ENCODE measurements at places on chromosomes 4 and X.

- DNase-seq, result no peak
Measured at GRCh38 chr4:8188743-8189550, 10.1 kb upstream of the SH3TC1 start.

DNA sequence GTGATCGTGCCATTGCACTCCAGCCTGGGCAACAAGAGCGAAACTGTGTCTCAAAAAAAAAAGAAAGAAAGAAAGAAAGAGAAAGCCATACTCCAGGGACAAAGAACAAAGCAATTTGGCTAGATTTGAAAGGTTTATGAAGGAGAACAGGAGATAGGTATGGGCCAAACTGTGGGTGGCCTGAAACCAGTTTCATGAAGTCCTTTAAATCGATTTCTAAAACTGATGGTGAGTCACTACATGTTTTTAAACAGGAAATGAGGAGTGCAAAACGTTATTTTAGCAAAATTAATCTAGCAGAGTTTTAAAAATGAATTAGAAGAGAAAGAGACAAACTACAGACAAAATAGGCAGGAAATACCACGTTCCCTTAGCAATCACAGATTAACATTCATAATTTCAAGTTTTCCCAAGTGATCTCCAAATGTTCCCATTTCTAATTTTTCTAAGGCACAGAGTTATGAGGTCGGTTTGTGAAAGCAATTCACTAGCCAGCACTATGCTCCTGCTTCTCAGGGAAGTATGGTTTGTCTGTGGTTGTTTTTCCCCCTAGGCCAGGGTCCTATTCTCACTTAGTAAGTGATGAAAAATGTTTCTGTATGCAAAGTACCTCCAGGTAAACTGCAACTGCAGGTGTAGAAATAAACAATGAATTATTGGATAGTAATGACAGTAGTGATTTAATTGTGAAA is 190.6 kb downstream of the PPP3CA start:
- DNase-seq, result no peak

GRCh38 chr4:113080050-113080449 is 30.6 kb downstream of the ANK2 start:
- no peak for DNase-seq

GRCh38 chr4:103719105-103719829 is 518 bp downstream of the TACR3 start:
- DNase-seq, result peak; percentile 57

DNA sequence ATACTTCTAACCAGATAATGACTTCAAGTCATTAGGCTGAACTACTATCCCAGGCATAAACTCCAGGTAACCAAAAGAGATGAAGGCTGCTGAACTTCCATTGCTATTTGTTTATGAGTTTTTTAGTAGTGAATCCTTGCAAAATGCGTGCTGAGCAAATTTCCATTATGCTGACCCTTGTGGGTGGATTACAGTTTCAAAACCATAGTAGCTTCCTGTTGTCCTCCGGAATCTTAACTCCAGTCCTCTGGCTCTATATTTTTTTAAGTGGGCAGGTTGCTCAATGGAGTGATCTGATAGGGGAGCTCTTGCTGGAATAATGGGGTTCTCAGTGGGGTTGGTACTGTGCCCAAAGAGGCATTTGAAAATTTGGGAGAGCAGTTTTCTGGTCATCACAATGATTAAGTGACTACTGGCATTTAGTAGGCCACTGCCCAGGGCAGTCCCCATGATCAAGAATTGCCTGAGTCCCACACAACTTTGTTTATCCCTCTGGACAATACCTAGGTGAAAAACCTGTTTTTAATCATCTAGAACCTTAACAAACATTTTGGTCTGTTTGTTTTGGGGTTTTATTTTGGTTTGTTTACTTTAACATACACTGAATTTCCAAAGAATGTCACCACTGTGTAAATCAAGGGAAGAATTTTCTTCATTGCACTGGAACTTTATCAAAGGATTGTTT is 302.3 kb upstream of the GATB start:
- no peak for DNase-seq

GRCh38 chr4:140870427-140870826 is 114.2 kb upstream of the TBC1D9 start:
- no peak for DNase-seq

DNA sequence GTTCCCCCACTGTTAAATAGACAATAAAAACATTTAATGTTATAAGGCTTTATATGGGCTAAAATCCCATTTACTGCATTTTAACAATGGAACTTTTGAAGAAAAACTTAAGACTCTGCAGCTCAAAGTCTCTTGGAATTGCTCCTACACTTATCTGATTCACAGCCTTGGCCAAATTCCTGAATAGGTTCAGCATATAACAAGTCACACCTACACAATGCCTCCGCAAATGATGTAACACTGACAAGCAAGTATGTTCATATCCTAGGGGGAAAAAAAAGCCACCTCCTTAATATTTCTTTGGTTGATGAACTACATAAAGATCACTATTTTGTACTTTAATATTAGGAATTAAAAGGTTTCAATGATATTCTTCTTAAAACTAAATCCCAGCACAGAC is 34.5 kb downstream of the RPS6KA6 start:
- DNase-seq, result no peak

DNA sequence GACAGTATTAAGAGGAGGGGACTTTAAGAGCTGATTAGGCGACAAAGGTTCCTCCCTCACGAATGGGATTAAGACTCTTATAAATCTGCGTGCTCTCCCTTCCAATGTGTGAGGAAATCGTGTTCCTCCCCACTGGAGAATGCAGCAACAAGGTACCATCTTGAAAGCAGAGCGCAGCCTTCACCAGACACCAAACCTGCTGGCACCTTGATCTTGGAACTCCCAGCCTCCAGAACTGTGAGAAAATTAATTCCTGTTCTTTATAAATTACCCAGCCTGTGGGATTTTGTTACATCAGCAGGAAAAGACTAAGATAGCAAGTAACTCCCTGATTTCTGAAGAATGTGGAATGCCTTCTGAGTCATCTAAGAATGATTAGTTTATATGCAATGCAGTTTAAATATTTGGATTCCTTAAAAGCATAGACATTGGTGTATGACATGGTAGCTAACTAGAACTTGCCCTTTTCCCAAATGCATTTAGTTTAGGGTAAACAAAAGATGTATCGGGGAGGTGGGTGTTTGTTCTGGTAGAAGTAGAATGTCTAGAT is 86.1 kb downstream of the USP46 start:
- DNase-seq, result no peak

DNA sequence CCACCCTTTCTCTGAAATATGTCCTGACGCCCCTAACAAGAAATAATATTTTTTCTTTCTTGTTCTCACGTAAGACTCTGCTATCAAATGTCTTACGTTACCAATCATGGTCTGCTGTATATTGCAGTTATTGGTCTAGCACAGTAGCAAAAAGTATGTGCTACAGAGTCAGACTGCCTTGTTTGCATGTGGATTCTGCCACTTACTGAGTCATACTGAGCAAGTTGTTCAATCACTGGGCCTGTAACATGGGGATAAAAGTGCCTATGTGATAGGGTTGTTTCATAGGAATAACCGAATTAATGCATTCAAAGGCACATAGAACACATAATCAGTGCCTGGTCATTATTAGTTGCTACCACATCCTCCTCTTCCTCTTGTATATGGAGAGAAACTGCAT is 14.1 kb downstream of the RPGR start:
- no peak for DNase-seq

DNA sequence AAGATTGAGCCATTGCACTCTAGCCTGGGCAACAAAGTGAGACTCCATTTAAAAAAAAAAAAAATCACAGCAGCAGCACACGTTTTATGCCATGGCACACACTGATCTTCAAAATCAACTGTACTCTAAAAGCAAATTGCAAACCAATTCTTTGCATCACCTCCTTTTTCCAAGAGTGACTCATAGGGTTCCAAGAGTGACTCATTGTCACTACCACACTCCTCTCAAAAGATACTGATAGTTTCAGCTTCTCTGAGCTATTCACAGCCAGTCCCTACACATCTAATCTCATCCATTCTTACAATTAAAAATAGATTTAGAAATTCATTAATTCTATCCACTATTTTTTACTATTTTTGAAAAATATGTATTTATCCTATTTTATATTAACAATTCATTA is 1494.9 kb upstream of the AGA start:
- no peak for DNase-seq

GRCh38 chr4:27068151-27068867 is 207.7 kb downstream of the STIM2 start:
- DNase-seq, result no peak

DNA sequence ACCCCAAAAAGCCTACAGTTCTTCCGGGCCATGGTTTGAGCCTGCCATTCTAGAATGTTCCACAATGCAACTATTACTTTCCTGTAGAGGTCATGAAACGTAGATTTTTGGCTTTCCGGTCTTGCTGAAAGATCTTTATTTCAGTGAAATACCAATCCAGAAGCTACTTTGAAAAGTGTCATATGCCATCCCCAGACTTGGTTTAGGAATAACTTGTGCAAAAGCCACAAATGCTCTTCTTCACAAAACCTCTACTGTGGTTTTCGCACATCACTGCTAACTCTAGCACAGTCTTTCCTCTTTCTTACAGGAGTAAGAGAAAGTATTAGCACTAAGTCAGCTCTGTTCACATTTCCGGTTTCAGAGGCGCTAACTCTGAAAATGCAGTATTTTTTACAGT is 12.7 kb upstream of the CD40LG start:
- no peak for DNase-seq

- no peak for DNase-seq
Measured at GRCh38 chr4:85166318-85166717, 199.8 kb upstream of the WDFY3 start.

GRCh38 chr4:43837171-43837570 is 611.4 kb downstream of the KCTD8 start:
- DNase-seq, result no peak

- no peak for DNase-seq
Measured at GRCh38 chrX:16587836-16588235, 62.1 kb upstream of the S100G start.

- DNase-seq, result no peak
Measured at GRCh38 chr4:103030791-103031190, 11.3 kb upstream of the SLC9B1 start.

- DNase-seq, result no peak
Measured at GRCh38 chrX:14427614-14428013, 101.7 kb upstream of the GLRA2 start.

GRCh38 chrX:78321809-78322208 is 5.6 kb downstream of the CYSLTR1 start:
- no peak for DNase-seq
